Stimulated activated CD8-positive, alpha-beta memory T cell treated with anti-CD3 and anti-CD28 coated beads, Interleukin-15, amount 100 ng/mL, for 24 hours (primary cell): ENCODE measurements at places on chromosomes 12 and 14.

- no peak for DNase-seq
Measured at GRCh38 chr14:87547536-87547935, 445.4 kb downstream of the GALC start.

- DNase-seq: no peak
Measured at GRCh38 chr14:21202463-21203358, 46.8 kb upstream of the OR5AU1 start.

GRCh38 chr12:129911428-129912049 is 7.7 kb upstream of the TMEM132D start:
- no peak for DNase-seq

GRCh38 chr12:28610401-28611114 is 420.3 kb downstream of the CCDC91 start:
- no peak for DNase-seq

- DNase-seq: no peak
Measured at GRCh38 chr12:7905071-7905470, 30.9 kb downstream of the SLC2A3 start.

DNA sequence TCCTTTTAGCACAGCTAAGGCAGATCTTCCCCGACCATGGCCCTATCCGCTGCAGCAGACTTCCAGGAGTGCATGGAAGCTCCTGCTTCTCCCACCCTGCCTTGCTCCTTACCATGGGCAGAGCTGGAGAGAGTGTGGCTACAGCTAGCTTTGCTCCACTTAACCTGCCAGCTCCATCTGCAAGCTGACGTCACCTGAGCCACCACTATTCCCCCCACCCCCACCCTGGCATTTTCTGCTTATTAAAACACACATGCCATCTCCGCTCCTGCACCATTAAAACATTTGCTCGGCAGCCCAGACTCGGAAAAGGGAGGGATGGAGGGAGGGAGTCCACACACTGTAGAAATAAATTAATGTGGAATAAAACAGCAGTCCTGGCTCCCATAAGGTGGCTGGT is 67.8 kb downstream of the TUNAR start:
- DNase-seq: no peak

DNA sequence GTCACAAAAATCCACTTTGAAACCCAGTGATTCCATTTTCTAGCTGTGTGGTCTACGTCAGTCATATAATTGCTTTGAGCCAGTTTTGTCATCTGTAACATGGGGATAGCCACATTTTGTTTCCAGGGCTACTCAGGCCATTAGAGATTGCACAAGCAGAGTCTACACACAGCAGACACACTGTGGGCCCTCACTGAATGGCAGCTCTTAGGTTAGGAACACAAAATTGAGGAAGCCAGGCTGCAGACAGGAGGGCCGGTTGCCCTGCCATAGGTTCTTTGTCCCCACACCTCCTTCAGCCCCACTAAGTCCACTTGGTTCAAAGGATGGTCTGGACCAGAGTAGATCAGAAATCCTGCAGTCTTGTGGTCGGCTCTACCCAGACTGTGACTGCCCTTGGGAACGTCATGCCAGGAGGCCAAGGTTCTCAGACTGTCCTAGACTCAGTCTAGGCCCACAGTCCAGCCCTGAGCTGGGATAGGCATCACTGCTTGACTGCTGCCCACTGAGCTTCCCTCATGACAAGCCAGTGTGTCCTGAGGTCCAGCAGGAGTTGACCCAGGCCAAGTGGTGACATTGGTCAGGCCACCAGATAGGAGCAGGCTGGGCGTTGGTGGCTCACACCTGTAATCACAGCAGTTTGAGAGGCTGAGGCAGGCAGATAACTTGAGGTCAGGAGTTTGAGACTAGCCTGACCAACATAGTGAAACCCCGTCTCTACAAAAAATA is 3.8 kb upstream of the MYH7 start:
- no peak for DNase-seq

- DNase-seq: no peak
Measured at GRCh38 chr12:67669934-67670631, 21.5 kb downstream of the DYRK2 start.

- DNase-seq: no peak
Measured at GRCh38 chr12:32336261-32336660, 63.1 kb upstream of the FGD4 start.

DNA sequence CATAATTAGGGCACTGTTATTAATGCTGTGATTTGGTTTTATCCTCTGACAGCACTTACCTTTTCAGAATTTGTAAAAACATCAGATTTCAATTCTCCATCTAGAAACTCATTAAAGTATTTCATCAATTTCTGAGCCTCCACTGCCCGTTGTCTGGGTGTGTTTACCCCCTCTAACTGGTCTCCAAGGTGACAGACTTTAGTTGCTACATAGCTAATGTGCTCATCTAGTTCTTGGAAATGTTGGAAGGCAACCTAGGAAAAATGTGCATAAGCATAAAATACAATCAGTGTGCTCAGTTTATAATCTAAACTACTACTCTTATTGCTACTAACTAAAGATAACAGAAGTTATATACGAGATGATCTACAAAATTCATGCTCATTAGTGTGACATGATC is 24.6 kb downstream of the EXOC5 start:
- DNase-seq: no peak

- no peak for DNase-seq
Measured at GRCh38 chr14:100786131-100786530, 39.8 kb upstream of the MEG3 start.

GRCh38 chr12:118635276-118635675 is 258.9 kb downstream of the SUDS3 start:
- DNase-seq: no peak

DNA sequence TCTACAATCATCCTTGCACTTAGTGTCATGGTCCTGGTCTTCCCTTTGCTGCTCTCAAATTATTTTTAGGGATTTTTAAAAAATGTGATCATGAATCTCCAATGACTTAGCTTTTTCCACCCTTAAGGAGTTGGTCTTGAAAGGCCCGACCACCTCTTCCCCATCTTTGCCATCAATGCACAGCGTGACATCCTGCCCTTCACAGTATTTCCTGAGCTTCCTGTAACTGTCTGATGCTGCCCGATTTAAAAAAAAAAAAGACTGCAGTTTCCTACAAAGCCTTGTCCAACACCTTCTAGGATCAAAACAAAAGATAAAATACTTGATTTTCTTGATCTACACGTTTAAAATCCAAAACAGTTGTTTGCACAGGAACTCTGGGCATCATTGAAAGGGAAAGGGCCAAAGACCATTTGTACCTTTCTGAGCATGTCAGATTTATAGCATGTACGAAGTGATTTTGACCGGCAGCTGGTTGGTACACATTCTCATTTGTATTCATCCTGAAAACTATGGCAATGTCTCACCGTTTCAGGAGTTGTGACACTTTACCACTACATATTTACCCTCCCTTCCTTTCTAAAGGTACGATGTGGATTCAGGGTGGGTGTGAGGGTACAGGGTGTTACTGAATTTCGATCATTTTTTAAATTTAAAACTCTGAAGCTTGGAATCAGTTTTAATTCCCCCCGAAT is 7.4 kb upstream of the ELK3 start:
- DNase-seq: no peak

DNA sequence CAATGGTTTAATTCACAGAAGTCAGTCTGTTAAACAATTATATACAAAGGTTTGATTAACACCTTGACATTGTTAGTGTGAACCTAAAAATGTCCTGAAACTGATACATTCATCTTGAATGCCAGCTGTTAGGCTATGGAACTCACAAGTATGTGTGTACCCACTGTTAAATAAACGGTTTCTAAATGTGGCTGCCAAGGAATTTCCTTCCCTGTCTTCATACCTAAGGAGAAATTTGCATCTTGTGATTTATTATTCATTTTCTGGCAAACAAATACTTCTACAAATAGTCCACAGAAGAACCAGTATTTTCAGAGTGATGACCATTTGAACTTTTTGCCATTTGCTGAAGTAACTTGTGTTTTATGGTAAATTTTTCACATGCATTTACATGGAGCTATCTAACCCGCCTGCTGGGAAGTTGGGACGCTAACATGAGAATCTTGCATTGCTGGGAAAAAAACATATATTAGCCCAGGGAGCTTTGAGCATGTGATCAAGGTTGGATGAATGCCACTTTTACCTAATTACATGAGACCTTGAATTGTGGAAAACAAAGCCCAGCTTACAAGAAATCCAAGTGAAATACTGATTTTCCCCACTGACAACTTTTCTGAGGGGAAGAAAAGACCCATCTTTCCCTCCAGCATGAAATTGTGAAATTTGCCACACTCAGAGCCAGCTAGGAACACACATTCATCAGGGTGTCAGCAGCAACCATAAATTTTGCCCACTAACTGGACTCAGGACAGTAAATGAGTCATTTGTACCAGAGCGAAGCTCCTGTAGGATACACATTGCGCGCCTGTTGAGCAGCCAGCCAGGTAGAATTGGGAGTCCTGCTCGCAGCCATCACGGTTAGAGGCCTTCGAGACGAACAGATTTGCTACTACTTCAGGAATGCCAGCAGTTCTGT is 118.0 kb downstream of the KICS2 start:
- no peak for DNase-seq

GRCh38 chr14:80381807-80382363 is 170.6 kb upstream of the DIO2 start:
- no peak for DNase-seq

GRCh38 chr12:93107514-93108312 is 178.6 kb upstream of the EEA1 start:
- DNase-seq: no peak

- no peak for DNase-seq
Measured at GRCh38 chr12:106051853-106052531, 86.8 kb downstream of the NUAK1 start.

DNA sequence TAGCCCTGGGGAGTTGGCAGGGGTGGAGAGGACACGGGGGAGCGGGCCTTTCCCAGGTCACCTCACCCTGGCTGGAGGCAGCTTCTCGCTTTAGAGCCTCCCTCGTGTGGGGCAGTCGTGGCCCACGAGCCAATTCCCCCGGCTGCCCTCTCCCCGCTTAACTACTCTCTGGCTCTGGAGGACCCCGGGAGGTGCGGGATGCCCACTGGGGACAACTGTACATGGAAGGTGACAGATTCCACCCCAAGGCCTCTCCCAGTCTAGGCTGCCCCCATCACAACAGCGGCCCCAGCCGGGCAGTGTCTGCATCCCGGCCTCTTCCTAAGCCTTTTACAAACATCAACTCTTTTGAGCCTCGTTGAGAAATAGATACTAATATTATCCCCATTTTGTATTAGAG is 78.1 kb downstream of the KIF26A start:
- DNase-seq: no peak

DNA sequence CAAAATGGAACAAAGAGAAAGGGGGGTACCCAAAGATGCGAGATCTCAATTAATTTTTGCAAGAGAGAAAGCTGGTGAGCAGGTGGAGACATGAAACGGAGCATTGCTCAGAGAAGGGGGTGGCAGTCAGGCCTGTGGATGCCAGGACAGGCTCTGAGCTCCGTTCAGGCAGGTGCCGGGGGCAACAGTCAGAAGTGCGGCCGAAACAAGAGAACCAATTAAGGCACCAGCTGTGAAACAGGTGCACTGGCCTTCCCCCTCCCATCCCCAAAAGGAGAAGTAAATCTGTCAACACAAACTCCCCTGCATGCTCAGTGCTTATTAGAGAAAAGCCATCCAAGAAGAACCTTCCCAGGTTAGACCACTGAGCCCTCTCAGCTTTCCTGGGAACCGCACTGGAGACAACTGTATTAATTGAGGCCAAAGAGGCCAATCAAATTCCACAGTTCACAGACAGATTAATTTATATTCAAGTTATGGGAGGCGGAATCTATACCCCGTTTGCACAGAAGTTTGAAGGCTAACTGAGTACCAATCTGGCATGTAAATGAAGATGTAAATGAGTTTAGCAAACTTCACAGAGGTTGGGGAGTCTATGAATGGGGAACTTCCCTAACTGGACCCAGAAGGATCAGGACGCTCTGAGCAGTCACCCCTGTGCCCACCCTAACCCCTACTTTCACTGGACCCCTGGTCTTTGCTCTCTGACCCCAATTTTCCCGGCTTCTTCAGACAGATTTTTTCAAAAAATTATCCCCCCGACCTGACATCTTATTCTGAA is 20.9 kb downstream of the OAS2 start:
- DNase-seq: no peak

- DNase-seq: no peak
Measured at GRCh38 chr12:88998421-88998820, 353.9 kb downstream of the DUSP6 start.

DNA sequence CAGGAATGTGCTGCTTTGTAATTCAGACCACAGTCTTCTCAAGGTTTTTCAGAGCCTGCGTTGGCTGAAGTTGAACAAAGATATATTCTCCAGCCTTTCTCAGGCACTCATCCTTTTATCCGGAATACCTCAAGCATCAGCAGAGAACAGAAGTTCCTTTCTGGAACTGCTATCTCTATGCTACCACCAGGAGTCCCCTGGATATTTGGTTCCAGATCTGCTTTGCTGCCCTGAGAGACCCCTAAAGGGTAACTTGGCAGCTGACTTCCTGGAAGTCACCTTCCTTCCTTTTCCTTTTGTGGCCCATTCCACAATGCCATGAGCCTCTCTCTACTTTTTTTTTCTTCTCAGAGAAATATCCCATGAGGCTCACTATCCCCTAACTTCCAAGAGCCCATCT is 188.2 kb downstream of the PLCZ1 start:
- no peak for DNase-seq

DNA sequence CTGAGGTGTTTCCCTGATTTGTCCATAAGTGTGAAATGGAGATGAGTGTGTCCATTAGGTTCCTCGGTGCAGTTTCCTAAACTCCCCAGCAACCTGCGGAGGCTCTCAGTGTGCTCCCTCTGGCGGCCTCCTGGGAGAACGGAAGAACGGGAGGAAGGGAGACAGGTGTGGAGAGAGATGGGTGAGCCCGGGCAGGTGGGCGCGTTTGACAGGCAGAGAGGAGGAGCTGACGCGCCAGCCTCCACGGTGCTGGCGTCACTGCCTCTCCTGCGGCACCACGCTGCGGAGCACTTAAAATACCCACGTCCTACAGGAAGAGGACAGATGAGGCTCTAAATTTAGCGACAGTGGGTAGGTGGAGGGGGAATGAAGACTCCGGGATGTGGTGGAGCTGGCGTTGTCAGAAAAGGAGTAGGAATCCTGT is 26.8 kb upstream of the PEX5 start:
- DNase-seq: no peak

DNA sequence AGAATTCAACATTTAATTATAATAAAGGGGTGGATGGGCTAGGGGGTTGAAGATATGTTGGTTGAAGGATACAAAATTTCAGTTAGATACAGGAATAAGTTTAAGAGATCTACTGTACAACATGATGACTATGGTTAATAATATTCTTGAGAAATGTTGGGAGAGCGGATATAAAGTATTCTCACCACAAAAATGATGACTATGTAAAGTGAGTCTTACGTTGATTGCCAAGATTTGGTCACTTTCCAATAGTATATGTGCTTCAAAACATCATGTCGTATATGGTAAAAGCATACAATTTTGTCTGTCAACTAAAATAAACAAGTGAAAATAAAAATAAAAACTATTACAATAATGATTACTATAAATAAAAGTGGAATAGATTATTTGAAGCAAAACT is 802.0 kb downstream of the C12orf50 start:
- DNase-seq: no peak

DNA sequence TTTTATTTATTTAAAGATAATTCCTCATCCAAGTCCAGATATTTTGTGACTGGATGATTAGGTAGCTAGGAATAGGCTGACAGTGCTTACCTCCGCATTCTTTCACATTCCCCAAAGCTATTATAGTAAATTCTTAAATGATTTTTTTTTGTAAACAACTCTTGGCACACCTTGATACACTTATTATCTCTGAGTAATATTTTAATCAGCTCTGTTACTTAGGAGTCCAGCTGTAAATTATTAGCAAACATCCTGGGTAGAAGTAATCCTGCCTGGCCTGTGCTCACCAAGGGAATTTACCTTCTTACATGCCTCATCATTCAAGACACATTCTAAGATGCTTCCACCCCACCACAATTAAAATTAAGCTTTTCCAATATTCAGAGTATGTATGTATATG is 186.1 kb downstream of the SLC2A13 start:
- no peak for DNase-seq
